ENCODE measurements at places on chromosomes 16 and 17. TPM values are rescaled to one million over a fixed set of nuclear protein-coding genes. Genes with fewer than 3 reads are reported as not detected.

Gene KRT25
- total RNA-seq, result not detected

Gene KRT40
- total RNA-seq, result not detected

GRCh38 chr16:30761427-30761927 is 385 bp downstream of the CFAP119 start:
- H3K4me1 ChIP-seq, result peaks cover 13% of the 10 kb centered on the region
- peak overlapping the region; percentile 44 for H3K27ac ChIP-seq
- DNase-seq, result no peak
- peak overlapping the region; percentile 67 for H3K4me3 ChIP-seq

DNA sequence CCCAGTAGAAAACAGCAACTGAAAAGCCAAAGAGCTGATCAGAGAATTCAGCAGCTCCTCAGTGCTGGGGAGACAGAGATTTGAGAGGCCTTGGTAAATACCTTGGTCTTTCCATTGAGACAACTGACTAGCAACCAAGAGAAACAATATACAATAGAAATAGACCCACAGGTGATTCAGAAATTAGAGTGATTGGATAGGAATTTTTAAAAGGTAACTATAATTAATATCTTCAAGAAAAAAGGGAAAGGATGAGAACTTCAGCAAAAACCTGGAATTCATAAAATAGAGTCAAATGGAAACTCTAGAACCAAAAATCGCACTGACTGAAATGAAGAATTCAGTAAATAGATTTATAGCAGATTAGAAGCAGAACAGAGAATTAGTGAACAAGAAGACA is 32.5 kb upstream of the ITGAX start:
- no peak overlapping the region for H3K4me3 ChIP-seq
- no peak overlapping the region for H3K27ac ChIP-seq
- peaks cover 6% of the 10 kb centered on the region for H3K27me3 ChIP-seq
- no peaks in the 10 kb centered on the region for H3K36me3 ChIP-seq

DNA sequence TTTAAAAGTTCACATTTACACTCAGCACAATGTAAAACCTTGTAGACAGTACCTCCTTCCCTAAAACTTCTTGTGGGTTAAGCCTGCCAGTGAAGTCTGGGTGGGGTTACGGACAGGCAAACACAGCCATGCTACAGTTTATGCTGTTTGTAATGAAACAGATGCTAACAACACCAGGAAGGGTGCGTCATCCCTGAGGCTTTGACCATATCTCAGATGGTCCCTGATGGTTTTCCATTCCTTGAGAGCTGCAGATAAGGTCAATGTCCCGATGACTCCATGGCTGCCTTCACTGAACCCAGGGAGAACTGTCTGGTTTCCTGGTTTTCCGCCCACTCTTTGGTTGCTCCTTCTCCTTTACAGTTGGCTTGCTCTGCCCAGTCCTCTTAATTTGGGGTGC is 29.1 kb downstream of the GAS7 start:
- no peak for DNase-seq
- no peaks in the 10 kb centered on the region for H3K4me1 ChIP-seq
- H3K36me3 ChIP-seq, result no peaks in the 10 kb centered on the region
- no peak overlapping the region for H3K4me3 ChIP-seq
- H3K27me3 ChIP-seq, result no peaks in the 10 kb centered on the region
- H3K27ac ChIP-seq, result no peak overlapping the region

GRCh38 chr16:31513126-31513525 is 4.9 kb upstream of the RUSF1 start:
- no peaks in the 10 kb centered on the region for H3K36me3 ChIP-seq
- no peak overlapping the region for H3K4me3 ChIP-seq
- H3K4me1 ChIP-seq, result no peaks in the 10 kb centered on the region
- no peak overlapping the region for H3K27ac ChIP-seq
- no peak for DNase-seq

Gene LAT
- 2.0 TPM for total RNA-seq

- no peaks in the 10 kb centered on the region for H3K27me3 ChIP-seq
- H3K27ac ChIP-seq, result no peak overlapping the region
- DNase-seq, result no peak
- H3K4me3 ChIP-seq, result no peak overlapping the region
Observed at GRCh38 chr17:57296231-57296630, 39.9 kb downstream of the MSI2 start.

- H3K27ac ChIP-seq, result no peak overlapping the region
- DNase-seq, result no peak
- H3K27me3 ChIP-seq, result no peaks in the 10 kb centered on the region
- H3K36me3 ChIP-seq, result no peaks in the 10 kb centered on the region
Observed at GRCh38 chr16:27823421-27823820, 240.1 kb downstream of the GSG1L start.

- no peaks in the 10 kb centered on the region for H3K4me1 ChIP-seq
- DNase-seq, result no peak
- H3K27ac ChIP-seq, result no peak overlapping the region
- no peaks in the 10 kb centered on the region for H3K27me3 ChIP-seq
- H3K4me3 ChIP-seq, result no peak overlapping the region
Observed at GRCh38 chr16:50613281-50613963, 65.2 kb downstream of the NKD1 start.

Gene TAT
- total RNA-seq, result 0.09 TPM

DNA sequence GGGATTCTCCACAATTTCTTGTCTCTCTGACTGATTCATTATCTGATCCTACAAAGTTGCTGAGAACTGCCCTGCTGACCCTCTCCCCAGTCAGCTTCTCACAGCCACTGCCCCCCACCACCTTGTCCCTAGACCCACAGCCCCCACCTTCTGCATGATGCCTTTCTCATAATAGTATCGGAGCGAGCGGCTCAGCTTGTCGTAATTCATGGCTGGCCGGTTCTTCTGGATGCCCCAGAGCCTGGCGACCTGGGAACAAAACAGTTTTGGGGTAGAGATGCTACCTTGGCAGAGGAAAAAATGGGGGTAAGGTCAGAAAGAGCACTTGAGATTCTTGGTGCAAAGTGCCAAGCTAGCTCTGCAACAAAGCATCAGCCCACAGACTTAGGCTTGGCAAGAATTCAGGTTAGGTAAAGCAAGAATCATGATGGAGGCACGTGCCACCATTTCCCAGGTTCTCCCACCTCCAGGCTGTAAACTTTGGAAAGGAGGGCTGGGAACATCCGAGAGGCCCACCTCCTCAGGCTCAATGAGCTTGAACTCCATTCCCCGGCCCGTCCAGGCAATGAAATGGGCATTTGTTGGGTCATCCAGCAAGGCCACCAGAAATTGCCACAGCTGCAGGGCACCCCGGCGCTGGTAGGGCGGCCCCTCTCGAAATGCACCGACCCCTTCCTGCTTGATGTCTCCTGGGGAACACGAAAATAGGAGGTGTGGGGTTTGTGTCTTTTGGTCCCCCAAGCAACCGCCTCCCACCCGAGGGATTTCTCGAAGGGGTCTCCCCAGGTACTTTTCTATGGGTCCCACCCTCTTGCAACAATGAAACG is 16.9 kb downstream of the ETV4 start:
- H3K27me3 ChIP-seq, result no peaks in the 10 kb centered on the region
- H3K27ac ChIP-seq, result no peak overlapping the region
- H3K36me3 ChIP-seq, result peaks cover 2% of the 10 kb centered on the region
- H3K4me3 ChIP-seq, result no peak overlapping the region

GRCh38 chr16:19184823-19185509 is 16.9 kb downstream of the SYT17 start:
- no peaks in the 10 kb centered on the region for H3K36me3 ChIP-seq
- H3K27me3 ChIP-seq, result no peaks in the 10 kb centered on the region
- H3K27ac ChIP-seq, result peak overlapping the region; percentile 41
- H3K4me1 ChIP-seq, result no peaks in the 10 kb centered on the region
- no peak overlapping the region for H3K4me3 ChIP-seq
- no peak for DNase-seq

Gene C16orf96
- 0.31 TPM for total RNA-seq

DNA sequence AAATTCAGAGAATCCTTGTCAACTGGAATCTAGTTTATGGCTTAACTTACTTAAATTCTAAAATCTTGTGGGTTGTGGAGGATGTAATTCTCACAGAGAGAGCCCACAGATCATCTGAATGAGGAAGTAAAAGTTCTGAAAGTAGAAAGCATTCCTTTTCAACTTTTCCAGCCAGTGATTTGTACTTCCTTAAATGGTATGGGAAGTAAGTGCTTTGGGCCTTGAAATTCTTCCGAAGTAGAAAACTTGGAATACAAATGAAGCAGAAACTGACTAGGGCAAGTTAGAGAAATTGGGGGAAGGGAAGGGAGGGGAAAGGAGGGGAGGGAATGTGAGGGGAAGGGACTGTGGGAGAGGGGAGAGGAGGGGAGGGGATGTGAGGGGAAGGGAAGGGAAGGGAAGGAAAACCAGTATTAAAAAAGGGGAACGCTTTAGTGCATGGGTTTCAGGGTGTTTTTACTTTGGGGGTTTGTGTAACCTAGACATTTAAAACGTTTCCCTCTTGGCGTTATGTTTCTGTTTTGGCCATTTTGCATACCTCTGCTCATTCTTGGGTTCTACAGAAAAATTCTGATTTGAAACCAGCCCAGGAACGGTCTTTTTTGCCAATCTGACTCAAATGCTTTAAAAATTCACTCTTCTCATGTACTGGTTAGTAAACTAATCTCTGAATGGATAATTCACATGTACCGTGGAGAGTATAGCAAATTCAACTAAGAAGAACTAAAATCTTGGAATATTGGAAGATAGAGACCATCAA is 15.5 kb upstream of the SNTB2 start:
- peaks cover 5% of the 10 kb centered on the region for H3K4me1 ChIP-seq
- H3K4me3 ChIP-seq, result no peak overlapping the region
- H3K27me3 ChIP-seq, result no peaks in the 10 kb centered on the region
- H3K27ac ChIP-seq, result no peak overlapping the region

Data from pancreas (tissue), 10 donors.